T-helper 17 cell (primary cell): ENCODE measurements at places on chromosomes 7 and 10.

- DNase-seq, result no peak
Measured at GRCh38 chr7:137539111-137539715, 195.7 kb upstream of the PTN start.

DNA sequence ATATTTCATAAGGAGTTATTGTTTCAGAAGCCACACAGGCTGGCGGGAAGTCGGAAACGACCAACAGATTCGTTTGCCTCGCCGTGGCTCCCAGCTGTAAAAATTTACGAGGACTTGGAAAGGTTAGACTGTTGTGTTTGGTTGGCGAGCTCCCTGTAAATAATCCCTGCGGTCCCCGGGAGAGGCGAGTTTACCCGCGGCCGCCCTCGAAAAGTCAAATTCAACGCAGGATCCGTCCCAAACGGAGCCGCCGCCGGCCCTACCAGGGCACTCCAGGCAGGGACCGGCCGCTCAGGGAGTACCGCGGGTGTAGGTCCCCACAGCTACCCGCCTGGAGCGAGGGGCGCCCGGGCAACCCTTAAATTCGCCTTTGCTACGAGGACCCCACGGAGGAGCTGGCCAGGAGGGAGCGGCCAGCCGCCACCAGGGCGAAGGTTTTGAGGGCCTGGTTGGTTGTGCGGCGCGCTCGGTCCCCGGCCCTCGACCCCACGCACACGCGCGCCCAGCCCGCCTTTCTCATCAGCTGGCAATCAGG is 726 bp upstream of the HOXA9 start:
- DNase-seq, result no peak

DNA sequence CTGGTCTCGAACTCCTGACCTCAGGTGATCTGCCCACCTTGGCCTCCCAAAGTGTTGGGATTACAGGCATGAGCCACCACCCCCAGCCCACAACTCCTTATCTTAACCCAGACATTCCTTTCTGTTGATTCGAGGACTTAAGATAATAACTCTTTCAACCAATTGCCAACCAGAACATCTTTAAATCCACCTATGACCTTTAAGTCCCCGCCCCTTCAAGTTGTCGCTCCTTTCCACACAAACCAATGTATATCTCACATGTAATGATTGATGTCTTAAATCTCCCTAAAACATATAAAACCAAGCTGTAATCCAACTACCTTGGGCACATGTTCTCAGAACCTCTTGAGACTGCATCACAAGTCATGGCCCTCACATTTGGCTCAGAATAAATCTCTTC is 7.8 kb upstream of the ANKRD2 start:
- DNase-seq, result no peak

DNA sequence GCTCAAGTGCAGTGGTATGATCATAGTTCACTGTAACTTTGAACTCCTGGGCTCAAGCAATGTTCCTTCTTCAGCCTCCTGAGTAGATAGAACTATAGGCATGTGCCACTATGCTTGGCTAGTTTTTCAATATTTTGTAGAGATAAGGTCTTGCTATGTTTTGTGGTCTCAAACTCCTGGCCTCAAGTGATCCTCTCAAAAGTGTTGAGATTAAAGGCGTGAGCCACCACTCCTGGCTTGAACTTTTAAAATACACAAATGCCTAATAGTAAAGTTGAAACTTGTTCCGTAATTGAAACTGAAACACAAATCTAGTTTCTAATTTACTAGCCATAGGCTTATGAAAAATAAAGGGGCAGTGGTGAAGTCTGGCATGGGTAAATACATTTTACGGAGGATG is 65.7 kb downstream of the AP3M1 start:
- no peak for DNase-seq

- DNase-seq, result no peak
Measured at GRCh38 chr10:13594641-13595040, 7.9 kb downstream of the PRPF18 start.

GRCh38 chr7:13414181-13414580 is 575.3 kb downstream of the ETV1 start:
- no peak for DNase-seq

DNA sequence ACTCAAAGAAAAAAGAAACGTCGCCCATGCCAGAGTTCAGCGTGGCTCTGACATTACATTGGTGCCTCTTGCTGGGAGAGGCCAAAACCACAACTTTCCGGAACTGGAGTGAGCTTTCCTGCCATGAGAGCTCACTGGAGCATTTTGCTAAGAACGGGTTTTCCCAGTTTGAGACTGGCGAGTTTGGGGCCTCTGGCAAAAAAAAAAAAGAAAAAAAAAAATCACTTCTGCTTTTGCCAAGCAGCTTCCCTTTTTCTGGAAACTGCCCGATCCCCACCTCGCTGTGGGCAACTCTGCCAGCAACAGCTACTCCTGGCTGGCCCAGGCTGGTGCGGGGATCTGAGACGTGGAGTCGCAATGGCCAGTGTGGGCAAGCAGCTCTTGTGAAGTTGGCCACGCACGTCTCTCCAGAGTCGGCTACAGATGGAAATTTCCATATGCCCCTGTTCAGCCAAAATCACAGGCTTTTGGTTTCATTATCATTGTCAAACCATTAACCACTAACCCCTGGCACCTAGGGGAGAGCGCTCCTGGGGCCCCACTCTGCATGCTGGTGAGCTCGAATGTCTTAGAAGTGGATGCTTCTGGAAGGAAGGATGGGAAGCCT is 25.7 kb downstream of the PRKAG2 start:
- DNase-seq, result no peak

DNA sequence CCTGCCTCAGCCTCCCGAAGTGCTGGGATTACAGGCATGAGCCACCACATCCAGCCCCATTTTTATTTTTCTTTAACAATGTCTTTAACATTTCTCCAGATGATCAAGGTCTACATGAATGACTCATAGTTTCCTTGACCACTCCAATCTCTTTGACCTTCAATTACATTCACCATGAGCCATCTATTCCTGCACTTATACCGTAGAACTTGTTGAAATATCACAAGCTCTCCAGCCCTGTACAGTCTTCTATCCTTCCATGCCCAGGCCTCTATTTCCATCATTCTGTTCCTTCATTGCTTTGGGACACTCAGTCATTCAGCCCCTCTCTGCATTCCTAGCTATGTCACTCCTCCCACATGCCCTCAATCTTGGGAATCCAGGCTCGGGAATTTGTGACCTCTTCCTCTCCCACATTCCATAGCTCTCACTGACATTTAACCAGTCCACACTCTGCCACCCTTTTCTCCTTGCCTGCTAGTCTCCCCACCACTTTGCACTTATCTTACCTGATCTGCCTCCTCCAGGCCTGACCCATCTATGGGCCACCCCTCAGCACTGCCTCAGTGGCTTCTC is 151.8 kb upstream of the STK17A start:
- DNase-seq, result no peak

GRCh38 chr7:133355822-133356221 is 102.9 kb downstream of the EXOC4 start:
- DNase-seq, result no peak

- no peak for DNase-seq
Measured at GRCh38 chr7:85773116-85773728, 586.4 kb upstream of the SEMA3D start.

DNA sequence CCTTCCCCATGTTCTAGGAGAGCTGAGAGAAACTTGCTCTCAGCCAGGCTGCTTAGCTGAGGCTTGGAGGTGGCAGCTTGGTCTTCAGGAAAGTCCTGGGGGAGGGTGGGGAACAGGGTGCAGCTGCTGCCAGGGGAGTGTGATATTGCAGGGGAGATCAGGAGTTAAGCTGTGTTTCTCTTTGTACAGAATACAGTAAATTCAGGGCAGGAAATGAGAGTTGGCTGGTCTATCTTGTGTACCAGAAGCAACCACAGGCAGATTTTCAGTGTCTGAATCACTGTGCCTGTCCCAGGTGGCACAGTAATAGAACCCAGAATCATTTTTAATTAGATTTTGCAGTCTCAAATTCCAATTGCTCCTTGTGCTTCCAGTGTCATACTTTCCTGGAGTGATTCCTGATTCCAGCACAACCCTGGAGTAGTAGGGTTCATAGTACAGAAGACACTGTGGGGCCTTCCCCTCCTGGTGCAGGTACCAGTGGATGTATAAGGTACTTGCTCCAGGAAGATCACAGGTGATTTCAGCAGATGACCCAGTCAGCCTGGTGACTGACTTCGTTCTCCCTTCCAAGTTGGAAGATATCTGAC is 94.0 kb upstream of the TARP start:
- DNase-seq, result no peak

DNA sequence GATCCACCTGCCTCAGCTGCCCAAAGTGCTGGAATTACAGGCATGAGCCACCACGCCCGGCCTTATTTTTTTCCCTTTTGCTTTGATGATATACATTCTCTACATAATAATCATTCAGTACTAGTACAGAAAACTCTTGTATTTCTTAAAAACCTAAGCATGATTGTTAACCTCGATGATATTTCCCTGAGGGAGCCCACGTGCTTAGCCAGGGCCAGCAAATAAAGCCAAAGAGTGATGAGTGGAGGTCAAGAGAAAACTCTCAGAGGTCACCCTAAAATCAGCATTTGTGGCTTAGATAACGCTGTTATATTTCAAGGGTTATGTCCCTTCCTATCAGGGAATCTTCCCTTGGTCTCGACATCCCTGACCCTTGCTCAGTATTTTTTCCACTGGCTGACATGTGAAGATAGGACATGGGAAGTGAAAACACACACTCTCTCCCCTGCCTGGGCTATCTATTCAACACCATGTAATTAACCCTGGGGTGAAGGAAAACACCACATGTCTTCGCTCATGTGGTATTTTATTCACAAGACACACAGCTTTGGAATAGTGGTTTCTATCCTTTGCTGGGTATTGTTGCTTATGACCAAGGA is 12.6 kb downstream of the FAM200A start:
- no peak for DNase-seq

GRCh38 chr7:64945503-64946175 is 42.6 kb downstream of the ZNF273 start:
- no peak for DNase-seq

DNA sequence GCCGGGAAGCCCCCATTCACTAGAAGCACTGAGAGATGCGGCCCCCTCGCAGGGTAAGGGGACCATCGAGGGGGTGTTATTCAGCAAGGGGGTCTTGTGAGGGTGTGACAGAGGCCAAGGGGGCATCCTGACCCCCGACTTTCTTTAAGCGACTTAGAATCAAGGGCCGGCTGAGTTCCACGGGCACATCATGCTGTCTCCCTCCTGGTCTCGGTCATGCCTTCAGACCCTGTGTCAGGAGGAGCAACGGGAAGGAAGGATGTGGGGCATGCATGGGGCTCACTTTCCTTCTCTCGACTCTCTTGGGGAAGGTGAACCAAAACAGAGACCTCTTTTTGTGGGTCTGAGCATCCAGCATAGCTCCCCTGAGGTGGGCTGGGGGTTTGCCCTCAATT is 2.5 kb downstream of the ACSL5 start:
- DNase-seq, result no peak

DNA sequence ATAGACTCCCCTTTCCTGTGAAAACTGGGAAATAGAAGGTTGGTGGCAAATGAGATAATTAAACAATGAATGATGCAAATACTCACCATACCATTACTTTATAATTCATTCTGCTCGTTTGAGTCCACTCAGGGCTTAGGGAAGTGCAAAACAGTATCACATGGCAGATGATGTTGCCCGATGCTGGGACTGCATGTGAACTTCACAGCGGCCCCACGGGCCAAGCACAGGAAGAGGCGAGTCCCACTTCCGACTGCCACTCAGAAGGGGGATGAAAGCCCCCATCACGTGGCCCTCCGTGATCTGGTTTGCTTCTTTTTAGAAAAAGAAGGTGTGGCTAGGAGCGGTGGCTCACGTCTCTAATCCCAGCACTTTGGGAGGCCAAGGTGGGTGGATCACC is 71.5 kb downstream of the PRPF18 start:
- no peak for DNase-seq

DNA sequence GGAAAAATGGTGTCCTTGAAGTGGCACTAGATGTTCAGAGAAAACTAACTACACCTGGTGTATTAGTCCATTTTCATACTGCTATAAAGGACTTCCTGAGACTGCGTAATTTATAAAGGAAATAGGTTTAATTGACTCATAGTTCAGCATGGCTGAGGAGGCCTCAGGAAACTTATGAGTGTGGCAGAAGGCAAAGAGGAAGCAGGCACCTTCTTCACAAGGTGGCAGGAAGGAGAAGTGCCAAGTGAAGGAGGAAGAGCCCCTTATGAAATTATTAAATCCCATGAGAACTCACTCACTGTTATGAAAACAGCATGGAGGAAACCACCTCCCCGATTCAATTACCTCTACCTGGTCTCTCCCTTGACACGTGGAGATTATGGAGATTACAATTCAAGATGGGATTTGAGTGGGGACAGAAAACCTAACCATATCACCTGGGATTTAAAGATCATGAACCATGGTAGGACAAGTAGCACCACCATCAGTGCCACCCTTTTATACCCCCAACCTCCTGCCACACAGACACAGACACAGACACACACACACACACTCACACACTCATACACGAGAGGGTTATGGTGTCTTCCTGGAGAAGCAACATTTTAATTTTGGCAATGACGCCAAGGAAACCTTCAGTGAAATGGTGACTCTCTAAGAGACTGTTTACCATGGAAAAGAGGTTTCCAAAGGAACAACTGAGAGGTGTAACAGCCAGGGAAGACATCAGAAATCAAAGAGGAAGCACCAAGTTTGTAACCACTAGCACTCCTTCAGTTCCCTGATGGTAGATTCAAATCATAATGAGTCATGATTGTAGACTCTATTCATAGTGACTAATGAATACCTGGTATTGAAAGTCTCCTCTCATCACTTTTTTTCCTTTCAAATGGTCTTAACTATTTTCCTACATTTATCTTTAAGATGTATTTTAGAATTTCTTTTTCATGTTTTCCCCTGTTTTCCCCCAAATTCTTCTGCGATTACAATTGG is 41.8 kb upstream of the WNT16 start:
- no peak for DNase-seq

GRCh38 chr10:42971251-42971599 is 105.6 kb upstream of the RET start:
- DNase-seq, result no peak

DNA sequence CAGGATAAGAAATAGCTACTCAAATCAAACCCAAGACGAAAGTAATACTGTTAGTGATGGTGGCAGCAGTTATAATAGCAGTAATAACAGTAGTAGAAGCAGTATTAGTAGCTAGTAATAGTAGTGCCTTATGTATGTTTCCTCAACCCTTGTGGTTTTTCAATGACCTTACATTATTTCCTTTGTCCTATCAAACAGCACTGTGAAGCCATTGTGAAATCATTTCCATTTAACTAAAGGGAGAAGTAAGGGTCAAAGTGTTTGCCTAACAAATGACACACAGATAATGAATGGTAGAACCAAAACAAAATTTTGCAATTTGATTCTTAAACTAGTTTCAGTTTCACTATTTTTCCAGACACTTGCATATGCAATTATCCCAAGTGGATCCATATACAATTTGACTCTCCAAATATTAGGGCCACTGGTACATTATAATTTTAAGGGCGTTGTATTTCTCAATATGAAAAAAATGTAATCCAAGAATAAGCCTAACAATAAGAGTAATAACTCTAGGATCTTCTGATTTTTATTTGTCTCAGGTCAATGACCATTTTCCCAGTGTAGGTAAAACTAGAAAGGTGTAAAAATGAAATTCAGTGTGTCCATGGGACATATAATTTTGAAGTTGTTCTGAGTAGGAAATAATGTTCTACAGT is 33.7 kb upstream of the TMEM26 start:
- no peak for DNase-seq
